ENCODE measurements at places on chromosomes 7 and 10.

GRCh38 chr7:111789870-111790269 is 227.6 kb upstream of the IMMP2L start:
- DNase-seq = no peak

- DNase-seq = no peak
Observed at GRCh38 chr10:69685802-69686585, 55.9 kb downstream of the FAM241B start.

GRCh38 chr10:122703483-122704448 is 4.1 kb upstream of the C10orf120 start:
- DNase-seq = peak; percentile 51

- DNase-seq = peak; percentile 58
Observed at GRCh38 chr10:97713826-97714400, 383 bp downstream of the MARVELD1 start.

DNA sequence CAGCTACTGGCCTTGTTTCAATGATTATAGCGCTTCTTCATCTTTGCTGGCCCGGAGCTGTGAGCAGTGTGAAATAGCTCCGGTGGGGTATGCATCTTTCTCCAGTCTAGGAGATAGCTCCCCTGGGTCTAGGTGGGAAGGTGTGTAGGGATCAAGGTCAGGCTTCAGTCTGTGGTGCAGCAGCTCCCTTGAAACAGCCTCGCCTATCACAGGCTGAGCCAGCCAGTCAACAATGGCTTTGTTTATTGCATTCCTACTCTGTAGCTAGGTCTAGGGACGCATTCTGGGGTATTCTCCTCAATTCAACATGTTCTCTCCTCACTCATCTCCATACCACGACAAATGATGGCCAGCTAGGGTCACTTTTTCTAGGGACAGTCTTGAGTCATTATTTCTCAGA is 646.8 kb upstream of the IGFBP3 start:
- DNase-seq = no peak

DNA sequence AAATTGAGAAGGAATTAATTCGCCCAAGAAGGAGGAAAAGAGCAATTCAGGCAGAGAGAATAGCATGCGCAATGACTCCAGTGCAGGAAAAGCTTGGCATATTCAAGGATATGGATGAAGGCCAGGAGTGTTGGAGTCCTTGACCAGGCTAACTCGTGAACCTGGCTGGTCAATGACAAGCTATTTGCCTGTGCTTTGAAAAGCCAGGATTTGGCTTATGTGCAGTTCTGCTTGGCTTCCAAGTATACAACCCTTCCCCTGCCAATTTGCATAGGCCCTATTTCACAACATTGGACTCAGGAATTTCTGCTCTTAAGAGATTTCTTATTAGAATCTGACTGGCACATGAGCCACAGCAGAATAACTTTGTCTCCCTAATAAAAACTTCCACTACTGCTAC is 72.3 kb upstream of the SP8 start:
- no peak for DNase-seq

GRCh38 chr7:8390262-8390626 is 43.2 kb upstream of the NXPH1 start:
- DNase-seq = no peak
